ENCODE measurements at places on chromosomes 3 and 15.

DNA sequence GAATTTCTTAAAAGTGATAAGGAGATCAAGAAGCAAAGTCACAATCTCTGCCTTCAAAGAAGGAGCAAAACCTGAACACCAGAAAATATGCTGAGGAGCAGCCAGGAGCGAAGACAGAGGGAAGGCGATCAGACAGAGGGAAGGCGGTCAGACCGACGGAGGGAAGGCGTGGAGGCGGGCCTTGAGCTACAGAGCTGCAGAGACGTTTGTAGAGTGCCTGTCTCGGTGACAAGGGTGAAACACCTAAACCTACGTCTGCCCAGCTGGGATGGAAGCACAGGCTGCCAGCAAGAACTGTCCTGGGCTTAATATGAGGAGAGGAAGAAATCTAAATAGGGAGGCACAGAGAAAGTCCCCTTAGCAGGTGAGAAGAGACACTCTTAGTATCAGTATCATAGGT is 476.0 kb downstream of the OCA2 start:
- DNase-seq: no peak

- no peak for DNase-seq
Measured at GRCh38 chr3:52289747-52290595, 2.3 kb downstream of the GLYCTK start.

DNA sequence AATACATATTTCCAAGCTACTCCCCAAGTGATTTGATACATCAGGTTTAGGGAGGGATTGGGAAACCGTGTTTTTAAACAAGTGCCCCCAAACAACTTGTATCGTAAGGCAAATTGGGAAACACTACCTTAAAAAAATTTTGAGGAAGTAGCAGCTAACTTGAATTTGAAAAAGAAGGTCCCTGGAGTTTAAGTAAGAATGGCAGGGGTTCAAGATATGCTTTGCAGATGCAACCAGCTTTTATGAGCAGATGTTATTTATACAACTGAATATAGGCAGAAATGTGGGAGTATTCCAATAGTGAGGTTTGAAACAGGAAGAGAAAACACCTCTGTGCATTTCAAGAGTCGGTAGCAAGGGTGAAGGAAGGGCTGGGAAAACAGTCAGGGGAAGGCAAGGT is 139.6 kb downstream of the IL20RB start:
- DNase-seq: no peak

GRCh38 chr3:9108876-9109567 is 140.4 kb downstream of the SRGAP3 start:
- no peak for DNase-seq

- no peak for DNase-seq
Measured at GRCh38 chr15:55893852-55894251, 99.6 kb downstream of the NEDD4 start.

- peak; percentile 48 for DNase-seq
Measured at GRCh38 chr15:40333922-40334492, 6.7 kb downstream of the CCDC9B start.

GRCh38 chr3:174363256-174363655 is 495.9 kb upstream of the NAALADL2 start:
- no peak for DNase-seq

Measured in nucleus accumbens (tissue), 56 donors.